Thyroid gland (tissue), 4 donors: ENCODE measurements at places on chromosomes 13 and 19.

DNA sequence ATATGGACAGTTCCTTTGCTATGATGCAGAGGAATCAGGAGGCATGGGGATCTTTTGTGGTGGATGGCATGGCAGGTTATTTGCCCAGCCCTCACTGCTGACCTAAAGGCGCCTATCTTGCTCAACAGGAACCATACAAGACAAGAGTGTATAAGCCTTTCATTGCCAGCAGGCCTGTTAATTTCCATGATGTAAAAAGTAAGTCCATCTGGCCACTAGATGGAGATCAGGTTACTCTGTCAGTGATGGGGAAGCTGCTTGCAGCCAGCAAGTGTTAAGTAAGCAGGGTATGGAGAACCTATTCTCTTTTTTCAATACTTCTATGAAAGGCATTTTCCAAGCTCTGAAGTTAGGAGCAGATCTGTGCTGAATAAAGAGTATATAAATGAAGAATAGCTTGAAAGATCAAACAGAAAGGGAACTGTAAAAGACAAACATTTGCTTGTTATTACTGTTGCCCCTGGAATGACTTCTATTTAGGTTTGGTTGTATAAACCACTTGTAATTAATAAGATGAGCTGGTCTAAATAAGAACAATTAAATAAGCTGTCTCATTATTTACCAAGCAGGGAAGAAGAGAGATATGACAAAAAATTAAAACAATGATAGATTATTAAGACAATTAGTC is 210.9 kb downstream of the RGCC start:
- H3K36me3 ChIP-seq = no peaks in the 10 kb centered on the region
- H3K4me3 ChIP-seq = no peak overlapping the region
- no peaks in the 10 kb centered on the region for H3K27me3 ChIP-seq
- no peak overlapping the region for H3K27ac ChIP-seq

DNA sequence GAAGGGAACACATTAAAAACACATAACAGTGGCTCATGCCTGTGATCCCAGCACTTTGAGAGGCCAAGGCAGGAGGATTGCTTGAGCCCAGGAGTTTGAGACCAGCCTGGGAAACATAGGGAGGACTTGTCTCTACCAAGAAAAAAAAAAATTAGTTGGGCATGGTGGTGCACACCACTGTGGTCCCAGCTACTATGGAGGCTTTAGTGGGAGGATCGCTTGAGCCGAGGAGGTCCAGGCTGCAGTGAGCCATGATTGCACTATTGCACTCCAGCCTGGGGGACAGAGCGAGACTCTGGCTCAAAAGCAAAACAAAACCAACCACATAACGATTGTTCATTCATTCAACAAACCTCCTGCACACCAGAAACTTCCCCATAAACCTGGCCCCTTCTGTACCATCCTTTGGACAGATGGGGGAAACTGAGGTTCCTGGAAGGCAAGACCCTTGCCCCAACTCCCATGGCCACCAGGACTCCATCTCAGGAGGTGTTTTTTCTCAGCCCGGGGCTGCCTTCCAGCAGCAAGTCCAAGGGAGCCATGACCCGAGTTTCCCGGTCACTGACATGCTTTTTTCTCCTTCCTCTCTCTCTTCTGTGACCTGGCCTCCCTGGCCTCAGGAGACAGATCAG is 4.3 kb downstream of the FOSB start:
- DNase-seq = no peak
- no peak overlapping the region for H3K27ac ChIP-seq
- H3K36me3 ChIP-seq = no peaks in the 10 kb centered on the region
- H3K27me3 ChIP-seq = no peaks in the 10 kb centered on the region
- H3K4me3 ChIP-seq = no peak overlapping the region

DNA sequence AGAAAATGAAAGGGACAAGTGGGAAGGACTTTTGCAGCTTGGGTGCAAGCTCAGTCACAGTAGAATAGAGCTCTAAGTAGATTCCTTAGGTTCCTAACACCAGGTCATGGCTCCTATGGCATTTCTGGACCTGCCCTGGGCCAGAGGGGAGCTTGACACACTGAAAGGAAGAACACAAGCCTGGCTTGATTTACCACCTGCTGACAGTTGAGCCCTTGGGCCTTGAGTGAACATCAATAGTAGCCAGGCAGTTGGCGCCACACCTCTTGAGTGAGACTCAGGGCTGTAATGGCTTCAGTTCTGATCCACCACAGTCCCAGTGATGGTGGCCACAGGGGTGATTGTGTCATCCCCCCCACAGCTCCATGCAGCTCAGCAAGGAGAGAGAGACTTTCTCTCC is 221.9 kb upstream of the PCDH17 start:
- no peak for DNase-seq
- no peaks in the 10 kb centered on the region for H3K4me1 ChIP-seq
- no peaks in the 10 kb centered on the region for H3K36me3 ChIP-seq

DNA sequence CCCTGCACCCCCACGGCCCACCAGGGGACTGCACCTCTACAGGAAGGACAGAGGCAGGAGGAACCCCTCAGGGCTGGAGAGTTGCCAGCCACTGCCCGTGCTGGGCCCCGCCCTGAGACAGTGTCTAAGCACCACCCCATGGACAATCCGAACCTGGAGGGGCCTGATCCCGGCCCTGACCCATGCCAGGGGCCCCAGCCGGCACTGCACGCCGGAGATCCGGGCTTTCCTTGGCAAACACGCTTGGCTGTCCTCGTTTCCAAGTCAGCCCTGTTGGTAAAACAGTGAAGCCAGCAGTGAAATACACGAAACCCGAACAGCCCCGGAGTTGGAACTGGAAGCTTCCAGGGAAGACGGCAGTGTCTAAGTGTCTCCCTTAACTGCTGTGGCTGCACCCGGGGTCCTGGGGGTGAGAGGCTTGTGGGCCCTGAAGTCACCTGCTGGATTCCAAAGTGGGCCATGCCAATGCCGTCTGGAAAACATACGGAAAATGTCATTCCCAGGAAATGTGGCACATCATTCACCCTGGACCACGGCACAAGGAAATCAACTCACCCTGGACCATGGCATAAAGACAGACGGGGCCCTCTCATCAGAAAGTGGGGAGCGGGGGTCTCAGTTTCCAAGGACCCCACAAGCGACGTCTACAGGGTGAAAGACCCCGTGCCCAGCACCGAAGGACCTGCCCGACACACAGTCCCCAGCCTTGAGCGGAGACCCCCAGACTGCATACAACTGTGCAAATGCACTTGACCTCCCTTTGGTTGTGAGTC is 30.9 kb downstream of the RASA3 start:
- H3K4me3 ChIP-seq = no peak overlapping the region
- no peaks in the 10 kb centered on the region for H3K27me3 ChIP-seq
- H3K4me1 ChIP-seq = peaks cover 7% of the 10 kb centered on the region
